Stimulated activated CD8-positive, alpha-beta memory T cell treated with anti-CD3 and anti-CD28 coated beads, Interleukin-15, amount 100 ng/mL, for 24 hours (primary cell): ENCODE measurements at places on chromosomes 1 and 21.

- DNase-seq = no peak
Observed at GRCh38 chr1:201112926-201113325, 700 bp upstream of the CACNA1S start.

- no peak for DNase-seq
Observed at GRCh38 chr1:153488731-153489130, 28.3 kb upstream of the S100A7 start.

GRCh38 chr1:26827663-26828062 lies 1.2 kb downstream of the ZDHHC18 start:
- DNase-seq = no peak

GRCh38 chr21:22579741-22580140 lies 1581.5 kb downstream of the NCAM2 start:
- no peak for DNase-seq

DNA sequence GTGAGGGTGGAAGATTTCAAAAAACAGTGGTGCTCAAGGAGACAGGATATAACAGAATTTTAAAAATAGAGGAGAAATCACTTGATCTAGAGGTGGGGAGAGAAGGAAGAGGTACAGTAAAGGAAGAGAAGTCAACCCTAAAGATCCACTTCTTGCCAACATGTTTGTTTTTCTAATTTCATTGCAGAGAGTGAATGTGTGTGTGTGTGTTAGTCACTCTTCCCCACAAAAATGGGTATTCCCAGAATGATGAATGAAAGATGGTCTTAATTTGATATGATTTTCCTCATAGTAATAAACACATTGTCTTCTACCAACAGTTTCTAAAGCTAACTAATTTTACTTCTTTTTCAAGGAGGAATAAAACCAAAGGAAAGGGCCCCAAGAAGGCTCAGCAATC lies 74.2 kb upstream of the NGF start:
- no peak for DNase-seq

DNA sequence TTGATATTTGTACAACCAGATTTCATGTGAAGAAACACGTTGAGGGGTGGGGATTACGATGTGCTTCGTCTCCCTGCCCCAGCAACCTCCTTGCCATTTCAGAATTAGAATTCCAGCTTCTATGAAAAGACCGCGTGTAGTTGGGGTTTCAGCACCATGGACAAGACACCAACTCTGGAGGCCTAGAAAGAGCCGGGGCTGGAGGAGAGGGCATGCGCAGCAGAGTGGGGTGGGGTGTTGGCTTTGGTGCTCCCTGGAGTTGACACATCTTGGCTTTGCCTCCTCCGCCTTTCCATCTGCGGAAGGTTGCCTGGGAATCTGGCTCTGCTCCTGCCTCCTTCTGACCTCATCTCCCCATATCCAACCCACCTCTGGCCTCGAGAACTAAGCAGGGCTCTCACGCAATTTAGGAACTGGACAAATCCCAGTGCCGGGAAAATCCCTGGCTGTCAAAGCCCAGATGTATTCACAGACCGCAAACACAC lies 11.8 kb downstream of the HTR6 start:
- no peak for DNase-seq
